ENCODE measurements at places on chromosomes 3 and 15.

DNA sequence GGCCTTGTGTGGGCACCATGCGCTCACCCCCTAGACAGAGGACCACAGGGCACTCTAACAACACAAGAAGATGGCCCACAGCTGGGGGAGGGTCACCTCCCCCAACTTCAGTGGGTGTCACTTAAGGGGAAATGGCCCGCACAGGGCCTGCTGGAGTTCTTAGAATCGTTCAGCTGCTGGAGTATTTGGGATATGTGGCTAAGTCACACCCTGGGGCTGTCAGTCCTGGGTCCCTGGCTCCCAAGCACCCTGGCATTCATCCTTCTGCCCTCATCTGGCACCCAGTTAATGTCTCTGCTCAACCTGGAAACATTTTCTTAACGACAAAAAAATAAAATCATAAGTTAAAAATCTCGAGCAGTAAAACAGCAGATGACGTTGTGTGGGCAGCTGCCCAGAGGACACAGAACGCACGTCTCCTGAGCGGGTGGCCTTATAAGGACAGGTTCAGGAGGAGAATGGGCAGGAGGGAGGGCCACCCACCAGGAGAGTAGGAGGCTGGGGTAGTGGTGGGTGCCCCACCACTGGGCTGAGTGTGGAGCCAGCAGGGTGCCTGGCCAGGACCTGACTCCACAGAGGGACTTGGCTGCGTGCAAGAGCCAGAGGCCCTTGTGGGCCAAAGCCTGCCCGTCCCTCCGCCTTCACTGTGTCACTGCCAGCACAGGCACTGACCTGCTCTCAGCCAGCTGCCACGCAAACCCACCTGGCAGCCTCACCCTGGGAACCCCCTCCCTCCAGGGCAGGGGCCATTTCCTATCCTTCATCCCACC, 11.5 kb downstream of the KBTBD13 start:
- DNase-seq, result no peak

GRCh38 chr3:128236657-128237056, 83.4 kb downstream of the EEFSEC start:
- no peak for DNase-seq

DNA sequence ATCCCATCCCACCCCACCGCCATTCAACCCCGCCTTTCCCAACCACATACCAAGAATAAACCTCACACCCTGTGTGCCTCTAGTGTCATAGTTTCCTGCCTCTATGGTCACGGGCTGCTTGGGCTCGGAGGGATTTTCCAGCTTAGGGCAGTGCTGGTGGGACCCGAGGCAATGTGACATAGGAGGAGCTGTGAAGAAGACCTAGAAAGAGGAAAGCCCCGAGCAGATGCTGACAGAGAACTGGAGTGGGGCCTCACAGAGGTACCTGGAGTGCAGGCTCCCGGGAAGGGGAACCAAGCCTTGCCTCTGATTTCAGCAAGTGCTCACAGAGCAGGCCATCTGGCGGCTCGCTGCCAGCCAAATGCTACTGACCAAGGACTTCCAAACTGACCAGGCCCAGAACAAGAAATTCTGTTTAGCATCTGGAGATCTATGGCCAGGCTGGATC, 27.5 kb downstream of the BHLHE40 start:
- peak; percentile 70 for DNase-seq

DNA sequence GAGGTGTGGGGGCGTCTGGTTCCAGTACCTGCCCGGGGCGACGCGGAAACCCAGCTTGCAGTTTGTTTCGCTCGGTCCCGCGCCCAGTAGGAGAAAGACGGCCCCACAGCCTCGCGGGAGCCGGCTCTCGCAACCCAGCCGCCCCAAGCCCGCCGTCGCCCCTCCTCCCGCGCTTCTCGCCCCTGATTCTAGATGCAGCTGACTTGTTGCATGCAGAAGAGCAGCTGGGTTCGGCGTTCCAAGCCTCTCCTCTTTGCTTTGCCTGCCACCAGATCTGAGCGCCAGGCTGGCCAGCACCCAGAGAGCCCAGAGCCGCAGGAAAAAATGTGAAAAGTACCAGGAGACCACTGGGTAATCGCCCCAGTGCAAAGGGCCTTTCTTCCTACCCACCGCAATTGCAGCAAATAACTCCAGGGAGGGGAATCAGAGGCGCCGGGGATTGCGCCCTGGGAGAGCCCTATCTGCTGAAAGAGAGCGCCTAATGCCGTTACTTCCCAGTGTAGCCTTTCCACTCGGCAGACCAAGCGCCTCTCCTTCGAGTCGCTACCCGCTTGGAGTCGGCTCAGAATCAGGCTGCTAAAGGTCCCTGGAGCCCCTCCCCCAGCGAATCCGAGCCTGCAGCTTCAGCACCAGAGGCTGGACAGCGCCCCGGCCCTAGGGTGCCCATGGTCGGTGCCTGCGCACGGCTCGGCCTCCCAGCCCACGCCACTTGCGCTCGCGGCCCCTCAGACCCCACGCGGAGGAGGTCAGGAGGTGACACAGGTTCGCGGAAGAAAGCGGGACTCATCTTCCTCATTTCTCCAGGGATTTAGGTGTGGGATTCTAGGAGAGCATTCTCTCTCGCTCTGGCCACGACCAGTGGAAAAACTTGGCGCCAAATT, 15.7 kb upstream of the AEN start:
- DNase-seq, result peak; percentile 40

DNA sequence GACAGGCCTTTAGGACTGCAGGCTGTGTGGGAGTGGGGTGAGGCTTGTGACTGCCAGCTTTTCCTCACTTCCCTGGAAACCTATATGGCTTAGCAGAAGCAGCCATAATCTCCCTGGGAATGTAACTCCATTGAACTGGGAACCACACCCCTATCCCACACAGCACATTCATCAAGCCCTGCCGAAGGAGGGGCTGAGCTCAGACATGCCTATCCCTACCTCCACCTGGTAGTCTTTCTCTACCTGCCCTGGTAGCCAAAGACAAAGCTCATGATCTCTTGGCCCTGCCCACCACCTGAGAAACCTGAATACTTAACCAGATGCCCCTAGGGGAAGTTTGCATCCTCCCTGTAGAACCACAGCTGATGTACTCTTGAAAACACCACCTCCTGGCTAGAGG, 219.8 kb downstream of the UNC13C start:
- no peak for DNase-seq

DNA sequence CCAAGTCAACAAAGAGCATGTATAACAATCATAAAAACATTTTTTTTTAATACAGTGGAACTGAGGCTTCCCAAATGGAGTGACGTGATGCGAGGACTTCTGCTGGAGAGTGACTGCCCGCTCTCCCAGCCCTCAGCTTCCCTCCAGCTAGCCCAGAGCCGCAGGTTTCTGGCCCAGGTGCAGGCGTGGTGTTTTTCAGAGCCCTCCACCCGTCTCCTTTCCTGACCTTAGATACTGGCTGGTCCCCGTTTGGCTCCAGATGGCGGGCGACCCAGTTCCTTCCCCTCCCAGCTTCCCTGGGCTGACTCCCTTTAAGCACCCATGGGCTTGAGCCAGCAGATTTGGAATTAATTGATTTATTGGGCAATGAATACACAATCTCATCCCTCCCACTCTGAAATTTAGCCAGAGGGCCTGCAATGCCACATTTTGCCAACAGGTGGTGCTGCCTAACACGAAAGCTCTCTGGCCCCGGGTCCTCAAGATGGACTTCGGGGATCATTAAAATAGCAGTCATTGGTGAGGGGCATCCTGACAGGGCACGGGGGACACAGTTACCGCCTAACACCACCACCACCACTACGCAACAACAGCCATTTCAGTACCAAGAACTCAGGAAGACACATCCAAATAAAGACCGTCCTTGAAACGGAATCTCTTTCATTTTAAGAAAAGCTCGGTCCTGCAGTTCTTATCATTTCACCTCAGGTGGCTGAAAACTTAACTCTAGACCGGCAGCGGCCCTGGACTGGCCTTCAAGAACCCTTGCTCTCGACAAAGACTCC, 47.5 kb upstream of the MUC4 start:
- peak; percentile 92 for DNase-seq

- no peak for DNase-seq
Observed at GRCh38 chr3:150265305-150265704, 142.8 kb upstream of the TSC22D2 start.

GRCh38 chr15:35281515-35281914, 196.4 kb upstream of the NANOGP8 start:
- DNase-seq, result no peak
